ENCODE measurements at places on chromosomes 5 and 9.

- DNase-seq: no peak
These were observed 1791.1 kb downstream of the MAT2B start for GRCh38 chr5:165296401-165297130.

GRCh38 chr9:135447126-135447525, 32.5 kb upstream of the PPP1R26 start:
- DNase-seq: no peak

DNA sequence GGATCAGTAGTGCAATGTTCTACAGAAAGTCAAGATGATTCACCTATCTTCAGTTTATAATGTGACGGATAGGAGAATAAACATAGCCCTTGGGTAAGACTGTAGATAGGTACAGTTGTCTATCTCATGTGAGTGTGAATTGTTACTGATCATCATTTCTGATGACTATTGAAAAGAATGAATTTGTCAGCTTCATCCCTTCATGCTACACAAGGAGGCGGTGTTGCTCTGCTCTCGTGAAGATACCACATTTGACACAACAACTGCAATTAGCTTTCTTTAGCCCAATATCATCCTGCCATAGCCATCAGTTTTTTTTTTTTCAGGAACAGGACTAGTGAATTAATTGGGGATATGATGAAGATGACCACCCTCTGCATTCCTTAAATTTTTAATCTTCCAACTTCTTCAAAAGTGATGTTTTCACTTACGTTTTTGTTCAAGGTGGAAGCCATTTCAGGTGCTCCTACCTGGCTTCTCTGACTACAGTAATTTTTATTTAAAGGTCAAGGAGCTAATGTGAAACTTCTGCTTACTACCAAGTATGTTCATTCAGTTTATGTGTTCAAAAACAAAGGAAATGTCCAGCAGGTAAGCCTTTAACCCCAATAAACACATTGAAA, 152.9 kb upstream of the MOCS2 start:
- DNase-seq: peak; percentile 2

DNA sequence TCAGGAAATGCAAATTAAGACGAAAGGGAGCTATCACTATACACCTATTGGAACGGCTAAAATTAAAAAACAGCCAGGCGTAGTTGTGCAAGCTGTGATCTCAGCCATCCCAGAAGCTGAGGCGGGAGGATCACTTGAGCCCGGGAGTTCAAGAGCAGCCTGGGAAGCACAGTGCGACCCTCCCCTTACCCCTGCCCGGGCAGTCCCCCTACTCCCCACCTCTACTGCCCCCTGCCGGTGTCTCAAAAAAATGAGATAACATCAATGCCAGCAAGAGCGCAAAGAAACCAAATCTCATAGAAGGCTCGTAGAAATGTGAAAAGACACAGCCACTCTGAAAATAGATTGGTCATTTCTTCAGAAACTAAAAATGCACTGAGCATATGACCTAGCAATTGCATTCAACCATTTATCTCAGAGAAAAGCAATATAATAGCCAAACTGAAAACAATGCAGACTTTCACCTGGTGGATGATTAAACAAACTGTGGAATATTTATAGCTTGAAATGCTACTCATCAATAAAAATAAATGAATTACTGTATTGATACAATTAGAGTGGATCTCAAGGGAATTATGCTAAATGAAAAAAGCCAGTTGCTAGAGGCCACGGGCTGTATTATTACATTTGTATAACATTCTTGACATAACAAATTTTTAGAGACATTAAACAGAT, 20.6 kb downstream of the OR2V2 start:
- DNase-seq: no peak

DNA sequence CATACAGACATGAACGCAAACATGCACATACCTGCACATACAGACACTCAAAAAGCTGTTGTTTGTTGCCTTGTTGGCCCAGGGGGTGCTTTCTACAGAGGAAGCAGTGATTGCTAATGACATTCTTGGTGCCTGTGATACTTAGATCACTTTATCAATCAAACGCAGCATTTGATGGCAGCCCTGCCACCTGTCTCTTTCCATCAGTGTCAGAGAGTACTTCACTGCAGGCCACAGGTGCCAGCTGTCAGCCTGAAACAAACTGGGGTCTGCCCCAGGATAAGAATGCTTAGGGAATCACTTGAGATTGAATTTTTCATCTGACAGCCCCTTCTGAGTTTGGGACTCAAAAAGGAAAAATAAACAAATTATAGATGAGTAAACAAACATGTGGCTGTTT, 388.9 kb upstream of the SGCD start:
- no peak for DNase-seq

- DNase-seq: peak; percentile 49
These were observed 2.5 kb downstream of the MAPK9 start for GRCh38 chr5:180289433-180289832.

DNA sequence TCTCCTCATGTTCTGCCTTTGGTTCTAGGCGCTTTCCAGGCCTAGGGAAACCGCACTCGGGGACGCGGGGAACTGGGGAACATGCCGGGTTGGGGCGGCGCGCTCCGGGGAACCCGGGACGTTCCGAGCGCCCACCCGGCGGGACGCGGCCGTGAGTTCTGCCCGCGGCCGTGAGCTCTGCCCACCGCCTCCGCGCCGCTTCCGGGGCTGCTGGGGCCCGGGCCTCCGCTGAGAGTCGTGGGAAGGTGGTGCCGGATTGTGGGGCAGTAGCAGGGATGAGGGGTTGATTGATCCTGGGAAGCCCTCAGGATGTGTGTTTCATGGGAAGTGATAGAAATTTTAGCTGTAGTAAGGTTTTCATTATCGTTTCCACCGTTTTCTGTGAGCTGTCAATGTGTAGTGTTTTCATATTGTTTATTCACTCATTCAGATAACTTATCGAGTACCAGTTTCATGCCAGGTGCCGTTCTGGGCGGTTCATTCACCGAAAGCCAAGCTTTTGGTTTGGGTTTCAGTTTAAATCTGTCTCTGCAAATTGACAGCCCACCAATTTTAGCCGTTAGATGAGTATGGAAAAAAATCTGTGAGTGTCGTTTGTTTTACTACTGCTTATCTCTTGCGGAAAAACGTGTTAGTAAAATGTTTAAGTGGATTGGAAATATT, 657 bp downstream of the MTRR start:
- DNase-seq: peak; percentile 10

GRCh38 chr9:133976887-133977286, 15.2 kb downstream of the VAV2 start:
- DNase-seq: no peak

DNA sequence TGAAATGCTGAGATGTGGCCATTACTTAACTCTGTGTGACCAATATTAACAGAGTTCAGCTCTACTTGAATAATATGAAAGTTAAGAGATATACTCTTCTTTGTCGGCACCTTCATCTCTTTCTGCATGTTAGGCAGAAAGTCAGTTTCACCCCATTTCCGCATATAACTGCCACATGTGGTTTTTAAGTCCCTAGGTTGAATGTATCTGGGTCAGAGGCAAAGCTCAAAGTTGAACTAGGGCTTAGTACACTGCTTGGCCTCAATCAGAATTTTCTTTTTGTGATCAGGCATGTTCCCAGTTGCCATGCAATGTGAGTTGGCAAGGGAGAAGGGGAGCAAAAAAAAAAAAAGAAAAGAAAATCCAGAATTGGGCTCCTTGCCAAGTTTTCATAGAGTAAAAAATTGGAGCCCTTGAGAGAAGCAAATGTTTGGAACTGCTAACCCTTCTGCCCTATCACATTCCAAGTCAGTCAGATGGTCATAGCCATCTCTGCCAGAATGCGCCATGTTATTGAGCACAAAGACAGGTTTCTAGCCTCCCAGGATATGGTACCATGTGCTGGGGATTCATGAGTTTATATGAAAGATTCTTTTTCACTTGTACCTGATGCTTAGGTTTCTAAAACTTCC, 251.2 kb upstream of the RORB start:
- DNase-seq: no peak

GRCh38 chr5:135662061-135662481, 83.3 kb upstream of the CXCL14 start:
- peak; percentile 60 for DNase-seq

DNA sequence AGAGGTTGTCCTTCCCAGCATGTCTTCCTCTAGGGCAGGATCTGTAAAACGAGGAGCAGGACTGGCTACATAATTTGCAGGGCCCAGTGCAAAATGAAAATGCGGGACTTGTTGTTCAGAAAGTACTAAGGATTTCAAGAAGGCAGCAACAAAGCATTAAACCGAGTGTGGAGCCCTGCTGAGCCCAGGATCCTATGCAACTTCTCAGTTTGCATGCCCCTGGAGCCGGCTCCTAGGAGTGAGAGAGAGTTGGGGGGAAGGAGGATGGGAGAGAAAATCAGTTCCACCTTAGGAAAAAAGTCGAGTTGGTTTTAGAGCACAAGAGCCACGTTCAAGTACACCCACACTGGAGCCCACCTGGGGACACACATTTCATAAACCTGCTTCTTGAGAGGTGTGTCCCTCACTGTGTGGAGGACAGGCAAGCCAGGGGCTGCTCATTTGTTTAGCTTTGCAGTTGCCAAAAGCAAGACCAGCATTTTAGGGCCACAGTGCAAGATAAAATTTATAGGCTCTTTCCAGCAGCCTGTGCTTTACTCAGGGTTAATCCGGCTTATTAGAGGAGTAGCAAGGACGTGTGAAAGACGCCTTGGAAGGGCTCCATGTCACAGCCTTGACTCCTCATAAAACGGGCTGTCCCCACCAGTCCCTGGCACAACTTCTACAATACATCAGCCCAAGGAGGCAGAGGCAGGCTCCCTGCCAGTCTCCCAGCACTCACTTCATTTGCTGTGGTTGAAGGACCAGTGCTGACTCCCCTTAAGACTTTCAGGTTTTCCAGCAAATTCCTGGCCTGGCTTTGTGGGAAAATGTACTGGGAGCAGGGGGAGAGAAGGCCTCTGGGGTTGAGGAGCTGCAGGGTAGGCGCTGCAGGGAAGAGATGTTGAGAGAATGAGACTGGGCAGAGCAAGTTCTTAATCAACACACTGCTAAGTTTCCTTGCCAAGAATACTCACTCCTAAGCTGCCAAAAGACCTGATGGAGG, 159.7 kb upstream of the SEMA6A start:
- DNase-seq: no peak

DNA sequence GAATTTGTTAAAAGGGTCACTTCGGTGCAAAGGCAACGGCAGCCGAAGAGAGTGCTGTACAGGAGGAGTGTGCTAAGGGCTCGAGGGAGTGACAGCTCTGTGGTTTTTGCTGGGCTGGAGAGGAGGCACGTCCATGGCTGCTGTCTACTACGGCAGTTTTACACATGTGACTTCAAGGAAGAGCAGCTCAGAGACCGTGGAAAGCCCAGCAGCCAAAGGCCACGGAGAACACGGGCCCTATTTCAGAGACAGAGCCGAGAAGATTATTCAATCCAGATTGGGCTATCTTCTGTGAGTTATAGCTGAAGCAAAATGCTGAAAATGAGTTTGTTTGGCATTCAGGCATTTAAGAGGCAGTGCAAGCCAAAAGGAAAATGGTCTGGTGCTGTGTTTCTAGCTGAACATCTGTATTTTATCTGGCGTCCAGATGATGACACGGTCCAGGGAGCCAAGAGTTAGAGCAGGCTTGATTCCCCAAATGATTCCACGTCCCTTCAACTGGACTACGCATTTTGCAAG, 96.4 kb downstream of the RFK start:
- no peak for DNase-seq

GRCh38 chr5:38608874-38609273, 52.4 kb upstream of the LIFR start:
- no peak for DNase-seq

GRCh38 chr5:180105827-180106312, 34.3 kb upstream of the RNF130 start:
- no peak for DNase-seq

All from NCI-H146 (cell line).